GM20000 (cell line): ENCODE measurements at places on chromosomes 2 and 18.

DNA sequence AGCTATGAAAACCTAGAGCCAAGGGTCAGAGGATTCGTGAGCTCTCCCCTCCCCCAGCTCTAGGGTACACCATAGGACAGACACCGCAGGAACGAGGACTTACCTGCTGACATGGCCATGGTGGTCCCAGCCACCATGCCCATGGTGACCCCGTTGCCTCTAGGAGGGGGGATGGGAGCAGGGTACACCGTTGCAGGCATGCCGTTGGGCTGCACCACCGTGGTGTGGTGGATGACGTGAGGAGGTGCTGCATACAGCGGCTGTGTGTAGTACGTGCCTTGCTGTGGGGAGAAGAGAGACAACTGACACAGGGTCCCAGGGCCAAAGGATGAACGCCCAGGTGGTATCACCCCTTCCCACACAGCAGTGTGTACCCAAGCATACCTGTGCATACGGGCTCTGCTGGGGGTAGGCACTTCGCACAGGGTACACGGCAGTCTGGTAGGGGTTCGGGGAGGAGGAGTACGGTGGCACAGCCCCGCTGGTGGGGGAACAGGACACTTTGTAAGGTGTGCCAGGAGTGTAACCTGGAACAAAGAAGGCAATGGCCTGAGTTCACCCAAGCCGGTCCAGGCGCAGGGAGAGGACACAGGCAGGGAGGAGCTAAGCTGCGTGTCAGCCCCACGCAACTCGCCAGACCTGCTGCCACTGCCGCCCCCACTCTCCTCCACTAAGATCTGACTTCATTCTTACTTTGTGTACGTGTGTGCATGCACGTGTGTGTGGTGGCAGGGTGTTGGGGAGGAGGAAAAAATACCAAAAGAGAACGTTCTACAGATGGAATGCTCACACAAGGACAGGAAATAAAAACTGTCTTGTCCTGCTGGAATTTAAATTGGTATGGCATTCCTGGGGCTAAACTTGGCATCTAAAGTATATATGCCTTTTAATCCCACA, 37.8 kb downstream of the FAM168B start:
- DNase-seq, result no peak

DNA sequence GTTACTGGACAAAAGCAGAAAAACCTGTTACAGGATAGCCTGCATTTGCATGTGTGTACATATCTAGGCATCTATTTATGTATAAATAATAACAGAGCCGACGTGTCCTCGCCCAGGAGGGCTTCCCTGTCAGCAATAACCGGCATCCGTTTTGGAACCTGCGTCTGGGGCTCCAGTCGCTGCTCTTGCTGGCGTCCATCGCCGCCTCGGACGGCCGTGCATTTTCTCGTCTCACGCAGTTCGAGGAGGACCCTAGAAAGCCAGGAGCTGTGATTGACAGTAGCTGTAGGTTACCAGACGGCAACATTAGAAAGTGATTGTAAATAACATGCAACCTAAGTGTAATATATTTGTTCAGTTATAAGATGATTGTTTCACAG, 132.6 kb downstream of the NFATC1 start:
- no peak for DNase-seq

DNA sequence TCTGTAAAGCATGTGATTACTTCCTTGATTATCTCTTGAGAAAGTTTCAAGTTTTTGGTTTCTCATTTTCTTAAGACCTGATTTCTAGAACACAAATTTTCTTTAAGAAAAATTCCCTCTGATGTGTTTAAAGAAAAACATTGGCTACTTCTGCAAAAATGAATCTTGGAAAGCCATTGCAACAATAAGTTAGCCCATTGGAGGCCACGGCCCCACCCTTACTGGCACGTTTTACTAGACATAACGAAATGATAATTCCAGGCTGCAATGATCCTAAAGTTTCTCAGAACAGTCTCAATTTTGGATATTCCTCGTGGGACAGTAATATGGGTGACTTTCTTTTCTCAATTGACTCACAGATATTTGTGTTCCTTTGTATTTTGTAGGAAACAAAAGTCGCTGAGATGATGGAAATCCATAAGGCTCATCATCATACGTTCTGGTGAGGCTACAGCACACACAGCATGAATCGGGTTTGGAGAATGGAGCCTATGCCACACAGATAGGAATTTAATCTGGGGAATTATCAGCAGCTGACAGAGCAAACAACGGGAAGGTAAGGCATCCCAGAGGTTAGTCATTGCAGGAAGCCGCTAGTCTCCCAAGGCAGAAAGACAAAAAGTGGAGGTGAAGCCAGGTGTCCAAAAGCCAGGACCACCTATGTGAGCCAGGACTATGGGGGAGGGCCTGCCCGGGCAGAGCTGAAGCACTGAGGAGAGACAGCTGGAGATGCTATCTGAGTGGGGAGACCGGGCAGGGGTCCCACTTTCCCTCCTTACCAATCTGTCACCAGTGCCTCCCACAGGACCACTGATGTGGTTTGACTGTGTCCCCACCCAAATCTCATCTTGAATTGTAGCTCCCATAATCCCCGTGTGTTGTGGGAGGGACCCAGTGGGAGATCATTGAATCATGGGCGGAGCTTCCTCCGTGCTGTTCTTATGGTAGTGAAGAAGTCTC, 35.9 kb downstream of the SOWAHC start:
- DNase-seq, result no peak

GRCh38 chr2:126889071-126889470, 9.6 kb upstream of the TEX51 start:
- DNase-seq, result no peak

- DNase-seq, result no peak
These were observed 93.8 kb downstream of the LYPD6B start for GRCh38 chr2:149132339-149132738.

DNA sequence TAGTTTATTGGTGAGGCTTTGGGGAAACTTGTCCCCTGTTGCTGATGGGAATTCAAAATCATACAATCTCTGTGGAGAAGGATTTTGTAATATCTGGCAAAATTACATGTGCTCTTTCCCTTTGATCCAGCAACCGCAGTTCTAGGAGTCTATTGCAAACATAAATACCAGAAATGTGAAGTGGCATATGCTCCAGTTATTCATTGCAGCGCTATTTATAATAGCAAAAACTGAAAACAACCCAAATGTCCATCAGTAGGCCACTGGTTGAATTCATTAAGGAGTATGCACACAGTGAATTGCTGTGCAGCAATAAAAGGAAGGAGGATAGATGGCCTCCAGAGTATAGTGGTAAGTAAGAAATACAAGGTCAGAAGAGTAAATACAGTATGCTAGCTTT, 76.5 kb downstream of the HNRNPLL start:
- DNase-seq, result no peak

GRCh38 chr2:67565262-67565661, 168.1 kb downstream of the ETAA1 start:
- DNase-seq, result no peak

DNA sequence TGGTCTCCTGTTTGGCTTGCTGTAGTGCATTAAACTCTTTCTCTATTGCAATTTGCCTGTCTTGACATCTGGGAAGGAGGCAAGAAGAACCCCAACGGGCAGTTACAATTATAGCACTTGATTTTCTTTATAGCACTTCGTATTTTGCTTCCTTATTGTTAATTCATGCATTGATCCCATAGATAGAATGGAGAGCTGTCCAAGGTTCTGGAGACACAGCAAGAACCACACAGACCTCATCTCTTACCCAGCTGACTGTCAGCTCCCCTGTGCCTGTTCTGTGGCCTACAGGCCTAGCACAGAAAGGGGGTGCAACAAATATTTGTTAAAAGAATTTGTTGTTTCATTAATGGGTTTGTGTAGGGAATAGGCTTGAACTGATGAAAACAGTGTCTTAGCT, 194.3 kb downstream of the GALNT1 start:
- DNase-seq, result no peak
